Naive B cell (primary cell): ENCODE measurements at places on chromosomes 3 and 15. TPM values are rescaled to one million over a fixed set of nuclear protein-coding genes. Genes with fewer than 3 reads are reported as not detected.
A peak's percentile ranks its signal among the peaks of the same experiment; 100 is the strongest.

The JMJD7 gene
- 32.6 TPM for polyA plus RNA-seq

The TGM4 gene
- polyA plus RNA-seq, result not detected

GRCh38 chr3:138351151-138351550 is 2.8 kb downstream of the MRAS start:
- peaks cover 76% of the 10 kb centered on the region for H3K27me3 ChIP-seq
- DNase-seq, result no peak
- H3K4me3 ChIP-seq, result no peak overlapping the region
- no peak overlapping the region for H3K27ac ChIP-seq

DNA sequence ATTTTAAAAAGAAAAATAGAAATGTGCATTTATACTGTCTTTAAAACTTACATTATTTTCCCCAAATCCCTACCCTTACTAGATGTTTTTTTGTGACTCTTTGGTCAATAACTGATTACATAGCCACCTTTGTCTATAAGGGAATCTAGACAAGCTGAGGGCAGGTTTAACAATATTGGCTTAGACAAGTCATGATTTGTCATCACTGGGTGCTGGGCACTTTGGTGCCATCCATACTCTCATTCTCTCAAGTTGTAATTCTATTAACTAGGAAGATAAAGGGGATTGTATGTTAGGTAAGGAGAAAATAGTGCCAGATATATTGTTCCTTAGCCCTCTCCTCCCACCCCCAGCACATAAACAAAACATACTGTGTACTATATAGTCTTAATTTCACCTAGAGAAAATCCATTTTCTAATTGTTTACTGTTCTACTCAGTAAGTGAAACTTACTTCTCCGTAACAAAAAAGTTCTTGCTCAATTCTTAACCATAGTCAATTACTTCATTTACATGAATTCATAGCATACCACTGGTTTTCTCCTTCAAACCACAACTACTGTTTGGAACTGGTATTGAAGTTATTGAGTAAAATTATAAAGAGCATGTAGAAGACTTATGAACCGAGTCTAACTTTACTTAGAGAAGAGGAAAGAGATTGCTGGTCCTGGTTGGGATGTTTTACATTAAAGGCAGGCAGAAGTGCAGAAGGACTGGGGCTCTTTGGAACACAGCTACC is 877.1 kb downstream of the PDCD6IP start:
- no peaks in the 10 kb centered on the region for H3K36me3 ChIP-seq
- DNase-seq, result no peak
- H3K27me3 ChIP-seq, result no peaks in the 10 kb centered on the region
- H3K27ac ChIP-seq, result no peak overlapping the region

DNA sequence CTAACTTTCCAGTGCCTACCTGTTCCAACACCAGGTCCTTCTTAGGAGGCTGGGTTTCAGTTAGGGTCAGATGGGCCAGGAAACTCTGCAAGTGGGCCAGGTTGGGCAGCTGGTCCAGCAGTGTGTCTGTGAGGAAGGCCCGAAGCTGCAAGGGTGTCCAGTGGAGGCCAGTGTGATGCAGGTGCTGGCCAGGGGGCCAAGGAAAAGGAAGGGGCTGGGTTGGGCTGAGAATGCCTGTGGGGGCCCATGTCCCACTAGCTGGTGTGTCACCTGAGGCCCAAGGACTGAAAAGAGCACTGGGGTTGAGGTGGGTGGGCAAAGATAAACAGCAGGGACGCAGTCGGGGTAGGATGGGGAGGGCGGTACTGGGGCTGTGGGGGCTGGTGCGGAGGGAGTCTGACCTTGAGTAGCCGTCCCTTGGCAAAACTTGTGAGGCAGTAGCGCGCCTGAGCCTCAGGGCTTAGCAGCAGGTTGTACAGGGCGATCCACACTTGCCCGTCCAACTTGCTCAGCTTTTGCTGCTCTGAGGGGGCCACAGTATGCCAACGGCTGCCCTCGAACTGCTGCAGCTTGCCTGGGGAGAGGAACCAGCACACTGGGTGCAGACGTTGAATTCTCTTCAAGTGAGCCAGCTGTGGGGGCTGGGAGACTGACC is 1.5 kb upstream of the RASSF1 start:
- H3K4me1 ChIP-seq, result peaks cover 34% of the 10 kb centered on the region
- H3K4me3 ChIP-seq, result no peak overlapping the region
- H3K27ac ChIP-seq, result peak overlapping the region; percentile 87

- no peak overlapping the region for H3K27ac ChIP-seq
- no peak overlapping the region for H3K4me3 ChIP-seq
- no peaks in the 10 kb centered on the region for H3K36me3 ChIP-seq
- no peak for DNase-seq
- H3K27me3 ChIP-seq, result no peaks in the 10 kb centered on the region
These were observed 75.3 kb upstream of the BOC start for GRCh38 chr3:113136071-113136470.

GRCh38 chr3:181176601-181177000 is 187.1 kb upstream of the DNAJC19 start:
- no peaks in the 10 kb centered on the region for H3K27me3 ChIP-seq
- H3K4me1 ChIP-seq, result no peaks in the 10 kb centered on the region
- no peak for DNase-seq
- H3K27ac ChIP-seq, result no peak overlapping the region
- H3K4me3 ChIP-seq, result no peak overlapping the region

DNA sequence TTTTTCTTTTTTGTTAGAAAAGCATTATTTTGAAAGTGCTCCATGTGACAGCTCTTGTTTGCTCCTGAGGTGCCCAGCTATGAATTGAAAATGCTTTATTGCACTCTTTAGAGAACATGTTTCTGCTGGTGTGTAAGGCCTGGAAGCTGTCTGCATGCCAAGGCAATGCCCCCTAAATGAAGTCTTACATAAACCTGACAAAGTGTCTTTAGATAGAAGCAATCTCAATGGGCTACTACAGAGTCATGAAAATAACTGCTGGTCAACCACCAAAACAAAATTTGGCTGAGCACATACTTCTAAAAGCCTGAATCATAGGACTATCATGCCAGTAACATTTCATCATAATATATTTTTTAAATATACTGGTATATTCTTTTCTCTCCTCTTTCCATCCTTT is 178.7 kb downstream of the THRB start:
- no peak for DNase-seq
- H3K27me3 ChIP-seq, result no peaks in the 10 kb centered on the region

DNA sequence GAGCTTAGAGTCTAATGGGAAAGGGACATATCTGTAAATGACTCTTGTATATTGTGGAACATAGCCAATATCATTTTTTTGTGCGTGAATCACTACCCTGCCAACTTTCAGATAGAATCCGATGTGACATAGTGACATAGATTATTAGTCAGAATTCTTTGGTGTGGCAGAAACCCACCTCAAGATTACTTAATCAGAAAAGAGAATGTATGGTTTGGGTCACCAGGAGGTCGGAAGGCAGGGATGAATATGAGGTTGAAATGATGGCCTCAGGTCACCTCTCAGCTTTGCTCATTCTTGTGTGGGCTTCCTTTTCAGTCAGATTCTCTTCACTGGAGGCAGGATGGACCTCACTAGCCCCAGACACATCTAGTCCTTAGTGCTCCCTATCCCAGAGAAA is 41.4 kb downstream of the SNAPC5 start:
- DNase-seq, result no peak
- H3K4me3 ChIP-seq, result no peak overlapping the region
- peaks cover 5% of the 10 kb centered on the region for H3K36me3 ChIP-seq
- H3K27ac ChIP-seq, result no peak overlapping the region
- H3K4me1 ChIP-seq, result peaks cover 8% of the 10 kb centered on the region
- no peaks in the 10 kb centered on the region for H3K27me3 ChIP-seq
